Stomach (tissue), 19 donors: ENCODE measurements at places on chromosomes 5 and 9. TPM values are rescaled to one million over a fixed set of nuclear protein-coding genes. Genes with fewer than 3 reads are reported as not detected.

Gene IRX4
- polyA plus RNA-seq = not detected

Gene RANBP17
- 1.4 TPM for polyA plus RNA-seq

Gene BTNL8
- polyA plus RNA-seq = 0.80 TPM

Gene CLTA
- 322 TPM for polyA plus RNA-seq

Gene HAVCR2
- 1.2 TPM for polyA plus RNA-seq

Gene FCN2
- polyA plus RNA-seq = not detected
